ENCODE measurements at places on chromosomes 5 and 9.

DNA sequence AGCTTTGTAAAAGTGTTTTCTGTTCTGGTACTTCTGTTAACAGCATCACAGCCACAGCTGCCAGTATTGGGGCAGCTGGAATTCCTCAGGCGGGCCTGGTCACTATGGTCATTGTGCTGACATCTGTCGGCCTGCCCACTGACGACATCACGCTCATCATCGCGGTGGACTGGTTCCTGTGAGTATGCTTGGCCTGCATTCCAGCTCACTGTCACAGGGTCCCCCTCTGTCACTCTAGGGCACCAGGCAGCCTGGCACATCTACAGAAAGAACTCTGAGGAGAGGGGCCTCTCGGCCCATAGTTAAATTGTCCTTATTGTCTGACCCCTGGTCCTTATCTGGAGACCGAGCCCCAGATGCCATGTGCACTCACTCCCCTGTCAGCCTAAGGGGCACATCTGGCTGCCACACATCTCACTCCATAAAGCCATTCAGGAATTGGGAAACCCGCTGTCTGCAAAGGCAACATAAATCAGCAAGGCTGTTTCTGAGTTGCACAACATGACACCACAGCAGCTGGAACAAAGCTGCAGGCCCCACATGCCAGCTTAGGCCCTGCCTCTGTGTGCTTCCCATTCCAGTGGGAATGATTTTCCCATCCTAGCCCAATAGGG is 77.5 kb downstream of the SLC1A3 start:
- DNase-seq: no peak

GRCh38 chr5:93621327-93621798 is 38.3 kb downstream of the NR2F1 start:
- peak; percentile 58 for DNase-seq

GRCh38 chr9:20373263-20373662 is 249.0 kb downstream of the MLLT3 start:
- DNase-seq: no peak

GRCh38 chr5:141402553-141403243 is at the start of gene PCDHGA9:
PCDHGA9 (plus strand) TSS chr5:141402778; CDS start chr5:141402953, 175 bp downstream.
- no peak for DNase-seq

DNA sequence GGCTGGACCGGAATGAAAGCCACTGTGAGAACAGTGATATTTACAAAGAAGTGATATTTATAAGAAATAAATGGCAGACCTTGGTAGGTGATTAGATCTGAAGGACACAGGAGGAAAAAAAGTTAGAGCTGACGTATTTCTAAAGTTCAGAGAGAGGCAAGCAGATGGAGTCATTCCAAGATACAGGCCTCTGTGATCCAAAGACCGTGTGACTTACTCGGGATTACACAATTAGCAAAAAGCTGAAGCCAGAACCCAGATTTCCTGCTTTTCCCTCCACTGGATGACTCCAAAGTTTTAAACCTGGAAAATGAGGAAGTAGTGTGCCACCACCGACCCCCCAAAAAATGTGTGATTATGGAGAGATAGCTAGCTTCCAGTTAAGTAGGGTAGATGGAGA is 3.1 kb upstream of the DOCK8 start:
- no peak for DNase-seq
